ENCODE measurements at places on chromosomes 13 and 19. TPM values are rescaled to one million over a fixed set of nuclear protein-coding genes. Genes with fewer than 3 reads are reported as not detected.
A peak's percentile ranks its signal among the peaks of the same experiment; 100 is the strongest.

The FRY gene
- total RNA-seq = 18.4 TPM

DNA sequence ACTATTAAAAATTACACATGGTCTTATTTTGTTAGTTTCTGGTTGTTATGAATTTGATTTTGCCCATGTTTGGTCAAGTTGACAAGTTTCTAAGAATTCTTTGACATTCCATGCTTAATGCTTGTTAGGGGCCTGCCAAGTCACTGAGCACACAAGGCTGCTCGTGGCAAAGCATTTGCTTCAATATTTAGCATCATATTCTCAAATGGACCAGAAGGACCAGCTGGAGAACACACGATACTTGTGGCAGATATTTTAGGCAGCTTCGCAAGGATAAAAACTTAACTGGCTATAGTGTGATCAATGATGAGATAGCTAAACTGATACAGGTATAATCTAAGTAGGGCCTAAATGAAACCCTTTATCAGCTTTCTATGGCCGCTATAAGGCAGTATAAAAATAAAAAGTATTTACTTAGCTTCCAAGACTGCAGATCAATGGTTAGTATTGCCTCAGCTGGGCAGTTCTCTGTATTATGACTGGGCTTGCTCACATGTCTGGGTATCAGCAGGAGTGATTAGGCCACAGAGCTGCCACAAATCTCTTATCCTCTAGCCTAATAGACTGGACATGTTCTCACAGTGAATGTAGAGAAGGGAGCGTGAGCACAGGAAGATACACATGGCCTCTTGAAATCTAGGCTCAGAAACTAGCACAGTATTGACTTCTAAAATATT, 155.9 kb upstream of the SPRY2 start:
- no peak for DNase-seq

DNA sequence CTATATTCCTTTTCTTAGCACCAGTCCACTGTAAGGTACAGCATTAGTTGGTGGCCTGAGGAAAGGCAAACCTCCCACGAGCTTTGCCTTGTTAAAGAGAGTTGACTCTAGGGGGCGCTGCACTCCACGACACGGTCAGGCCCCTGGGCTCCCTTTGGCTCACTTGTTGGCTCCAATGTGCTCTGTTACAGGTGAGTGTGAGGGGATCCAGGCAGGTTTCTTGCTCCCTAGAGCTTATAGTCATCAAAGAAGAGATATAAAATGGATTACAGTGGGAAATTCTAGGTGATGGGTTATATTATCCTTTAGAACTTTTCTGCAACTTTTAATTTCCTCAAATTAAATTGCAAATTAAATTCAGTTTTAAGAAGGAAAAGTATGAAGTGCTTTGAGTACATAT, 3.7 kb downstream of the WDR87 start:
- peak; percentile 87 for DNase-seq

DNA sequence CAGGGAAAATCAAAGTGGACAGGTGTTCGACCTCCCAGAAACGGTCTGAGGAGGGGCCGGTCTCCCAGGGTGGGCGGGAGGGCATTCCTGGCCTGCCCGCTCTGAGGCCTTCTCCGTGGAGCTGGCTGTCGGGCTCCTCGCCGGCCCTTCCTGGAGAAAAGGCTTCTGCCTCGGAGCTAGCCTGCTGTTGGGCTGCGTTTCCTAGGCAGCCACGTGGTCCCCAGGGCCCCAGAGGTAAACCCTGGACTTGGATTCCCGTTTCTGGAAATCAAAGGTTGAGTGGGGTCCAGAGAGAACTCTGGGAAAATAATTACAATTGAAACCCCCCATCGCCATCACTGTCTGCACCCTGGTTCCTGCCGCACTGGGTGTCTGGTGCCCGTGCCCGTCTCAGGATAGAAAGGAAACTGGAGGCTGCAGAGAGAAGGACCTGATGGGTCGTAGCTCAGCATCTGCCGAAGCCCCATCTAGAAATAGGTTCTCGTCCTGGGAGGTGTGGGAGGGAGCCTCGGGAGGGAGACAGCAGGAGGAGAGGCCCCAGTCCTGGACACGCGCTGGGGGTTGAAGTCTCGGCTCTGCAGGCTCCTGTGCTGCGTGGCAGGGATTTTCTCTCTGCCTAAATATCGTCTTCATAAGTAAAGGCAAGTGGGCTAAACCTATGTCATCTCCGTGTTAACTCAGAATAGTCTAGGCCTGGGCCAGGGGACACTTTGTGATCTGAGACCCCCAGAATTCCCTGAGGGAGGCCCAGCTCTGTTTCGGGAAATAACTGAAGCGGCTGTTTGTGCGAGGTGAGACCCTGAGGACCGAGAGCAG, 7.7 kb upstream of the PROZ start:
- no peak for DNase-seq

GRCh38 chr19:34188408-34188807, 16.1 kb downstream of the LSM14A start:
- DNase-seq = no peak

The TMEM150B gene
- not detected for total RNA-seq

GRCh38 chr19:50300814-50301606, 28.2 kb downstream of the KCNC3 start:
- DNase-seq = no peak

- DNase-seq = no peak
These were observed 19.8 kb downstream of the SERP2 start for GRCh38 chr13:44393391-44393790.
